ENCODE measurements at places on chromosomes 1 and 21.

DNA sequence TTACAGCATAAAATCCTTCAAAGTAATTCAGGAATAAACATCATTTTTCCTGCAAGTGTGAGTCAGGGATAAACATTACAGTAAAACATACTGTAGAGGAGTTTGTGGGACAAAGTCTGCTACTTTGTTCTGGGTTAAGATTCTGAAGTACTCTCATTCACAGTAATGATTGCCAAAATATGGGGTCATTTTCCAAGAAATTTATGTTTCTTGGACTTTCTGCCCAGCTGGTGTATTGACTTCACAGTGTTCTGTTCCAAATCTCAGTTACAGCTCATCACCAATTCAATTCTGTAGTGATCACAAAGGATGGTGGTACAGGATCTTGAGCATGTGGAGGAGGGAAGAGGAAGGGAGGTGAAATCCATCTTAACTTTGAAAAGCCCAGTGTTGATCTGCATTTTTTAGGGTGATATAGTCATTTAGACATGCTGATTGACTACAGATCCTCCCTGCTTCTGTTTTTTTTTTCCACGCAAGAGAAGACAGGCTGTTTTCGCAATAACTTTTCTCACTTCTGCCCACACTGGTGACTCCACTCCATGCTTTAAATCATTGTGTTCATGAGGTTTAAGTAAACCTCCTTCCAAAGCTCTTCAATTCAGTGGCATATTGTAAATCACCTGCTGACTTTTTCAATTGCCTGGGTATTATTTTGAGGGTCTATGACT lies 60.4 kb upstream of the C1orf53 start:
- no peak for DNase-seq

GRCh38 chr1:206672844-206673758 lies 11.6 kb upstream of the MAPKAPK2 start:
- DNase-seq = peak; percentile 58

DNA sequence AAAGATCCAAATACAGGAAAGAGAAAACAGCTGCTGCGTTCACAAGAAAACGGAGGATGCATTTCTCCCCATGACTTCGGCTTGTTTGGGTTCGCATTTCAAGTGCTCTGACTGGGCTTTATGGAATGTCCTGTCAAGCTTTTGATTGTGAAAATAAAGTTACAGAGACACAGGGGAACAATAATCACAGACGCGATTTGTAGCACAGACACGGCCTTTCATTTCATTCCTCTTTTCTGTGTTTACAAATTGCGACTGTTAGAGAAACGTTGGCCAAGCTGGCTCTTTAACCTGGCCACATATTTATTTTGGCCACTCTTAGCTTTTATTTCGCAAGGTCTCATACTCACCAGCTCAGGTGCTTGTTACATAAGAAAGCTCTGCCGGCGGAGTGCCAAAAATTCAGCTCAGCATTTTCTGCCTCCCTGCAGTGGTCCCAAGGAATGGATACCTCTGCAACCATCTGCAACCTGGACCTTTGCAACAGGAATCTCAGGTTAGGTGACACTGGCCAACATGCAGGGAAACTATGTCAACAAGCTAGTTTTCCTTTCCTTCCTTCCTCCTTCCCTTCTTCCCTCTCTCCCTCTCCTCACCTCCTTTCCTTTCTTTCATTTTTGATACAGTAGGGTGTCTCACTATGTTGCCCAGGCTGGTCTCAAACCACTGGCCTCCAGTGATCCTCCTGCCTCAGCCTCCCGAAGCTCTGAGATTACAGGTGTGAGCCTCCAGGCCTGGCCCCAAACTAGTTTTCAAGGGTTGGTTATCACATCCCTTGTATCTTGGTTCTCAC lies 58.2 kb upstream of the SLC45A1 start:
- peak; percentile 52 for DNase-seq

- peak; percentile 19 for DNase-seq
Measured at GRCh38 chr1:53390261-53390660, 62.4 kb upstream of the LRP8 start.

DNA sequence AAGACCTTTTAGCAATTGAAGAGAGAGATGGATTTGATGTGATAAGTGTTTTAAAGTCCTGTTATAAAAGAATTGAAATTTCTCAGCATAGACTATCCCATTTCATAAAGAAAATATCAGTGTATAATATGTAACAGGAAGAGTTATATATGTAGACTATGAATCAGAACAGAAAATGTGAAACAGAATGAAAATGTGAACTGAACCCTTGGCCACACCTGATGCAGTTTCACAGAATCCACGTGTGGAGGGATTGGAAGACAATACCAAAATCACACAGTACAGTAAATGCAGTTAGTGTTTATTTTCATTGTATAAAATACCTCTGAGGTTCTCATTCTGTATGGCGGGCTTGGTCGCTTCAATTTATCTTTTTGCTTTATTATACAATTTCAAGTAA lies 9.9 kb upstream of the SLAMF1 start:
- no peak for DNase-seq

DNA sequence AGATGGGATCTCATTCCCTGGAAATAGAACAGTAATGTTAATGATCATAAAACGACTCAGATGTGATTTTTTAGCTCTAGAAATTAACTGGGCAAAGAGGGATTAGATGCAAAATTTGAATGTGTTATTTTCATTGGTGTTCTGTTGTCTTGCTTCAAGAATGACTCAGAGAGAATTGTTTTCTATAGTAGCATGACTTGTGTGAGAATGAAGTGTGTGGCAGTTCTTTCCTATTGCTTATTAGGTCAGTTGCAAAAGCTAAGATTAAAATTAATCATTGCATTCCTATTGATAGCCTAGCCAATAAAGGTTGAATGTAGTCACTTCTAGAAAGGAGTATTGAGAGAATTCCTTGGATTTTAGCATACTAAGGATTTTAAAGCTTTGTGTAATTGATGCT lies 22.9 kb downstream of the SPEN start:
- no peak for DNase-seq

DNA sequence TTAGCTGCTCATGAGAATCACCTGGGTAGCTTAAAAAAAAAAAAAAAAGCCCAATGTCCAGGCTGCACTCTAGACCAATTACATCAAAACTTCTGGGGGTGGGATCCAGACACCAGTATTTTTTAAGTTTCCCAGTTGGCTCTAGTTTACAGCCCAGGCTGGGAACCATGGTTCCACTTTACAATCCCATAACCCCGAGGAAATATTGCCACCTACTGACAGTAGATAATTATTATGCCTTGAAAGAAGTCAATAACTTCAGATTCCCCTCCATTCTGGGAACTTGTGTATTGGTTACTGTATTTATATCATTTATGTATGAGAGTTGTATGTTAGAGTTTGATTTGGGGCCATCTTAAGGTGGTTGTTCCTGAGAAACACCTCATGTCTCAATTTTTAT lies 100.2 kb downstream of the SPATA46 start:
- DNase-seq = peak; percentile 56

GRCh38 chr1:25469177-25469576 lies 38.5 kb downstream of the MACO1 start:
- DNase-seq = no peak

DNA sequence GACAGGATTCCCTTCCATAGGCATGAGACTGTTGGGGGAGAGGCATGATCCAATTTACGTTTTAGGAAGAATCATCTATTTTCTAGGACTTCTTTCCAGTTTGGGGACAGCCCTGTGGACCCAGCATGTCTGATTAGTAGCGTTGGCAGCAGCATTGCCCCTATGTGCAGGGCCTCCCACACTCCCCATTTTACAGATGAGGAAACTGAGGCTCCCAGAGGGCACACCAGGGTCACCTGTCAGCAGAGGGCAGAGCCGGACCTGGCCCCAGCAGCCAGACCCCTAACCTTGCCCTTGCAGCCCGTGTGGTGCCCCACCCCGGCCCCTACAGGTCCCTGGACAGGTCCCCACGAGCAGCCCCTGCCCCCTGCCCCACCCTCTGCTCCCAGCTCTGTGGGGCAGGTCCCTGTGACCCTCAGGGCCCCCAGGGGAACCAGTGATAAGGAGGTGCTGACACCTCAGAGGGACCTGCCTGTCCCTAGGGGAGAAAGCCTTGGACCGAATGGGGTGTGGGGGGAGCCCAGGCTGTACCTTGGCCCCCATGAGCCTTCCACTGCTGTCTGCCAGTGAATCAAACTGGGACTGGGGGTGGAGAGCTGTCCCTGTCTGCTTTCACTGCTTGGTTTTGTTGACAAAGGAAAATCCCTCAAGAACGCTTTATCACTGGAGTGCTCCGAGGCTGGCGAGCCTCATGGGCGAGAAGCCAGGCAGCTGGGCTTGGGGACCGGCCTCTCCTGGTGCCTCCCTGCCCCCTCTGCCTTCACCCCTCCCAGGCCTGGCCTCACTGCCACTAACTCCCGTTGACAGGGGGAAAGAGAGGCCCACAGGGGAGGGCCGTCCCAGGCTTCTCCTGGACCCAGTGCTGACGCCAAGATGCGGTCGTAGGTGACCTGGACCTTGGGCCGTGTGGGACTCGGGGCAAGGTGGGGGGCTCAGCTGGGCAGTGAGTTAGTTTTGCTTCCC lies 39.4 kb upstream of the CCDC27 start:
- DNase-seq = no peak

DNA sequence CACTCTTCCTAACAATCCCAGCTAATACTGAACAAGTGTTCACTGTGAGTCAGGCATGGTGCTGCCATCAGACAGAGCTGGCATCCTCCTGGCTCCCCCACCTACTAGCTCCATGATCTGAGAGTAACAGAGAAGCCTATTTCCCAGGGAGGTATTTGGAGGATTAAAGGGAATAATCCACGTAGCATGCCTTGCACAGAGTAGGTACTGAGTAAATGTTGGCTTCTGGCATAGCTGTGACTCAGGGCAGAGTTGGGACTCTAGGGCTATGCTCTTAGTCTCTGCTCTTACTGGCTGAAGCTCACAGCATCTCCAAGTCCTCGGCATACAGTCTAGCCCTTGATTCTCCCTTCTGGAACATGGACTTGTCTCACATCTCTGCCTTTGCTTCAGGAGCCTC lies 8.2 kb downstream of the ARHGEF19 start:
- no peak for DNase-seq

DNA sequence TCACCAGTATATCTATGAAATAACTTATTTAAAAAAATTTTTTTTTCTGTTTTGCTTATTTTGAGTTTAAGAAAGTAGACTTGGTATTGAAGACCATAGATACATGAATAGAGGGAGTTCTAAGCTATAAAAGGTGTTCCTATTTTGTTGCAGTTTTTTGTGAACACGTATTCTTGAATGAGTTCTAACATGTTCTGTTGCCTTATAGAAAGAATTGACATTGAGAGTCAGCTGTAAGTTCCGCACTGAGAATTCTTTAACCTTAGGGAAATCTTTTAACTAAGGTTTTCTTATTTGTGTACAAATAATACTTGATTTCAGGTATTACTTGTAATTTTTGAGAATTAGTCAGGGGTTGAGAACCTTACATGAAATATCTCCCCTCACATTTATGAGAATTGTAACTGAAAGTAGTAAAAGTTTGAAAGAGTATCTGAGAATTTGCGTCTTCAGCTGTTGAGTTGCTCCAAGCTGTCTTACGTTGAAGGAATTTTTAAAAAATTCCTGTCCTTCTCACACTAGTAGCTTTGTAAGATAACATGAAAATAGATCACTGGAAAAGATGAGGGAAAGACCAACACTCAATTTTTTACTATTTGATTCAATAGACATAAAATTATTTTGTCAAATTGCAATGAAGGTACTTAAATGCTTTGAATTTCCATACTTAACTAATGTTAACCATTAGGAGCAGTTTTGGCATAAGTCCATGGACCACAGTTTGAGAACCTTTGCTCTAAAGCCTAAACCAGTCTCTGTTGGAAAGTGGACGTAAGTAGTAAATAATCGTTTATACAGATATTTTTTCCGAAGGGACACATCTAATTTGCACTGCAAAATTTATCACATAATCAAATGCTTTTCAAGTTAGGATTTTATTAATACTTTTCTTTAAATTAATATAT lies 3.8 kb downstream of the DR1 start:
- DNase-seq = peak; percentile 7

DNA sequence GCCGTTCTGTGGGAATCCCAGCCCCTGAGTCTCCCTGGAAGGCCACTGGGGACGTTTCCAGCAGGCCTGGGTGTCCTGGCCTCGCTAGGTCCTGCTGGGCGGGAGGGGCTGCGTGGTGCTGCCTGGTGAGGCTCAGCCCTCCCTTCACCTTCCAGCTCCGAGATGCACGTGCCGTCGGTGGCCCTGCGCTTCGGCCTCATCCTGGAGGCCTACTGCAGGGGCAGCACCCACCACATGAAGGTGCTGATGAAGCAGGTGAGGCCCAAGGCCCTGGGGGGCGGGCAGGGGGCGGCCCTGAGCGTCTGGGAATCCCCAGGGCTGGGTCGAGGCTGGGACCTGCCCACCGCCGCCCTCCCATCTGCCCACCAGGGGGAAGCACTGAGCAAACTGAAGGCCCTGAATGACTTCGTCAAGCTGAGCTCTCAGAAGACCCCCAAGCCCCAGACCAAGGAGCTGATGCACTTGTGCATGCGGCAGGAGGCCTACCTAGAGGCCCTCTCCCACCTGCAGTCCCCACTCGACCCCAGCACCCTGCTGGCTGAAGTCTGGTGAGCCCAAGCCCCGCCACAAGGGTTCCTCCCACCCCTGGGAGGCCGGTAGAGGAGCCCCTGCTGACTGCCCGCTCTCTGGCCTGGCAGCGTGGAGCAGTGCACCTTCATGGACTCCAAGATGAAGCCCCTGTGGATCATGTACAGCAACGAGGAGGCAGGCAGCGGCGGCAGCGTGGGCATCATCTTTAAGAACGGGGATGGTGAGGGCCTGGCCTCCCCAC lies 70.3 kb downstream of the PIK3CD start:
- no peak for DNase-seq

DNA sequence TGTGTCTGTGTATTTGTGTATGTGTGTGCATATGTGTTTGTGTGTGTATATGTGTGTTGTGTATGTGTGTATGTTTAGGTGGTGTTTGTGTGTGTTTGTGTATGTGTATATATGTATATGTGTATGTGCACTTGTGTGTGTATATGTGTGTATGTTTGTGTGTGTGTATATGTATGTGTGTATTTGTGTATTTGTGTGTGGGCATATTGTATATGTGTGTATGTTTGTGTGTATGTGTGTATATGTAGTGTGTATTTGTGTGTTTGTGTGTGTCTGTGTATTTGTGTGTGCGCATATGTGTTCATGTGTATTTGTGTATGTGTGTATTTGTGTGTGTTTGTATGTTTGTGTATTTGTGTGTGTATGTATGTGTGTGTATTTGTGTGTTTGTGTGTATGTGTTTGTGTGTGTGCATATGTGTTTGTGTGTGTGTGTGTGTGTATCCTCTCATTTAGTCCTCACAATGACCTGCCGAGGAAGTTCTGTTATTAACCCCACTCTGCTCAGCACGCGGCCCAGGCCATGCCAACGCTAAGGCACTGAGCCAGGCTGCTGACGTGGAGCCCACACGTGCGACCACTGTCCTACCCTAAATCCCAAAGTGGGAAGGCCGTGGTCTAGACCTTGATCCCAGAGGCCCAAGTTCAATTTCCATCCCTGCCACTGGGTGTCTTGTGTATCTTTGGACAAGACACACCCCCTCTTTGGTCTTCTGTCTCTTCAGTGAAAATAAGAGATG lies 43.2 kb upstream of the TMEM51 start:
- DNase-seq = no peak
